Nephron progenitor cell (in vitro differentiated cells): ENCODE measurements at places on chromosomes 16 and 17.

GRCh38 chr16:55019419-55020131 lies 88.9 kb downstream of the IRX5 start:
- DNase-seq: no peak

DNA sequence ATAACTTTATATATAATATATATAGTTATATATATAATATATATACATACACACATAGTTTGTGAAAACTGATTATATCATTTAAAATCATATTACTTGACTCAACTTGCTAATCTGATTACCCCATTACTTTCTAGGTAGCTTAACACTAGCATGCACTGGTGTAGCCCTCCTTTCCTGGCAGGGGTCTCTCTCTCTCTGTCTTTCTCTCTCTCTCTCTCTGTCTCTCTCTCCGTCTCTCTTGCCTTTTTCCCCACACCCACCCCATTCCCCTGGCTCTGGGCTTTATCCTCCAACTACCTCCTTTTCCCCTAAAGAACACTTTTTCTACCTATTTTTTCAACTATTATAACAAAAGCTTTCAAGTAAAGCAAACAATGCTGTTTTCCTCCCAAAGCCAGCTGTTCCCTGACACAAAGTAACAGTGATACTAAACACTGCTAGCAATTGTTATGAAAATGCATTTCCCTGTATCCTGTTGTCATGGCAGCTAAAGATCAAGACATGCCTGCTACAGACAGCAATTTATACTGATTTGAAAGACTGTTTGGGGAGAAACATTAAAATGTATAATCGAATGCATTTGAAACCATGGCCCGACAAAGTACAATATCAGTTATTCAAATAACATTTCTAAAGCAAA lies 89.4 kb downstream of the CHD9NB start:
- no peak for DNase-seq

DNA sequence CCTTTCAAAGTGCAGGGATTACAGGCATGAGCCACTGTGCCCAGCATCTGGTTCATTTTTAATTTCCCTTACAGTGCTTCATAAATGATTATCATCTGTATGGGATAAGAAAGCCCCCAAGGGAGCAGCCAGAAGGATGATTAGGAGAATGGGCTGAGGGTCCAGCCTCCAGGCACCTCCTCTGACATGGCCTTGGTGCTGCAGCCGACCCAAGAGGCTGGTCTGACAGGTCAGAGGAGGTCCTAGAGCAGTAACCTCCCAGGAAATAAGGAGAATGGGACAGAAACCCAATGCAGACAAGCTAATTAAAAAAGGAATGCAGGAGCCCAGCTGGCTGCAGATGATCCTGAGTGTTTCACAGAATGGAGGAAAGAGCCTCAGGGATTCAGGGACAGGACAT lies 29.0 kb downstream of the MRC2 start:
- no peak for DNase-seq

- DNase-seq: peak; percentile 45
Measured at GRCh38 chr16:86975445-86975844, 341.7 kb downstream of the C16orf95 start.

DNA sequence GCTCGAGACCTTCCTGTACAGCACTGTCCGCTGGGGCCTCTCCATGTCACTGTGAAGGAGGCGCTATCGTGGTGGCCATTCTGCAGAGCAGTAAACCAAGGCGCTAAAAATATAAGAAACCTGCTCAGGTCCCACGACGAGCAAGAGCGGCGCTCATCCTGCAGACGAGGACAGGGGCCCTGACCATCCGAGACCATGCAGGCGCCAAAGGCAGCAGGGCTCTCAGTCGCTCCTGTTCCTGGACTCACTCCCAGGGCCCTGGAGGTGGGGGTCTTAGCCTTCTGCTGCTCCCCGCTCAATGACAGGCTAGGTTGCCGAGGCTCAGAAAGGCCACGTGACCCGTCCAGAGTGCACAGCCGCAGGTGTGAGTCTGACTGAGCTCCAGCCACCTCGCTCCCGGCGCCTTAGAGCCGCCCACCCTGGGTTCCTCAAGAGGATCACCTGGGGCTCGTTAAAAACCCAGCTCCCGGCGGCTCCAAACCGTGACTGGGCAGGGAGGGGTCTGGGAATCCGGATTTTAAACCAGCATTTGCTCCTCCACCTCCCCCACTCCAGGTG lies 509 bp upstream of the ATP2C2 start:
- DNase-seq: no peak

- DNase-seq: peak; percentile 88
Measured at GRCh38 chr17:8118769-8119580, 661 bp upstream of the ALOXE3 start.

- DNase-seq: peak; percentile 35
Measured at GRCh38 chr17:78374631-78375274, 3.7 kb upstream of the PGS1 start.

DNA sequence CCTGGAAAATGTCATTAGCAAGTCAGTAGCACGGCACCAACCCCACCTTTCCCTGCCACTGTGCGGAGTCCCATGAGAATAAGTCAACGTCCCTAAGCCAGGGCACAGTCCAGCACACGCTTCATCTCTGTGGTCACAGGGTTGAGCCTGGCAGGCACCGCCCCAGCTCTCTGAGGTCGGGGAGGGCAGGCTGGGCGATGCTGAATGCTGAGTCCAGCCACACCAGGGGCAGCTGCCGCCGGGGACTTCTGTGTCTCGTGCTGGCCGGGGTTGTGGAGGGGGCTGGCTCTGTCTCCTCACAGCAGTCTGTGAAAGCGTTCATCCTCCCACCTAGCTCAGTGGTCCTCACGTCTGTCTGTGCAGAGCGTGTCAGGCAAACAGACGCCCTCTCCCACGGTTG lies 53.2 kb downstream of the BANP start:
- DNase-seq: no peak

- DNase-seq: no peak
Measured at GRCh38 chr16:14070555-14070876, 603 bp upstream of the MRTFB start.

DNA sequence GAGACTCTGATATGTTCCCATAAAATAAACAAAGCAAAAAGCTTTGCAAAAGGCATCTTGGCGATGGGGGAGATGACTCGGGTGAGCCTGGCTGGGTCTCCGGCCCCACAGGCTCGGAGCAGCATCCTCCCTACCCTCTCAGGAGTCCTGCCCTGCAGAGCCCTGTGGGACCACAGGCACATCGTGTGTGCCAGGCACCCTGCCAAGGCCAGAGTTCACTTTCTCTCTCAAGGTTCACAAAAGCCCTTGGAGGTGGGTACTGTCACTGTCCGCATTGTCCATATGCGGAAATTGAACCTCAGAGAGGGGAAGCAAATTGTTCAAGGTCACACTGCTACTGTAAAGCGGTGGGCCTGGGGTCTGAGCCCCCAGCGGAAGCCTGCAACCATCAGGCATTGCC lies 48.5 kb downstream of the CRISPLD2 start:
- DNase-seq: no peak

DNA sequence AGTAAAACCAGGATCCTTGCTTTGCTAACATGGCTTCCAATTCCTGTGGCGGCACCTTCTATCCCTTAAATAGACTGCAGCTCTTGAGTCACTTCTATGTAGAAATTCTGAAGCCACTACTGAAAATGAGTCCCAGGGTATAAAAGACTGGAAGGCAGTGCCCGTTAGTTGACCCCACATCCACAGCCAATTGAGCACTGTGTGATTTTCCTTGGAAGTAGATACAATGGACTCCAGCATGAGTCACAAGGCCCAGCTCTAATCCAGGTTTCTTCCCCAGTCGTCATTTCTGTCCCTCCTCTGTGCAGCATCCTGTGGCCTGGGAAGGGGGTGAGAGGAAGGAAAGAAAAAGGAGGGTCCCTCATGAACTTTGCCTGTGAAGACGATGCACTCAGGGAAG lies 69.5 kb downstream of the HLF start:
- DNase-seq: no peak

- no peak for DNase-seq
Measured at GRCh38 chr16:56912746-56913708, 18.9 kb upstream of the HERPUD1 start.

DNA sequence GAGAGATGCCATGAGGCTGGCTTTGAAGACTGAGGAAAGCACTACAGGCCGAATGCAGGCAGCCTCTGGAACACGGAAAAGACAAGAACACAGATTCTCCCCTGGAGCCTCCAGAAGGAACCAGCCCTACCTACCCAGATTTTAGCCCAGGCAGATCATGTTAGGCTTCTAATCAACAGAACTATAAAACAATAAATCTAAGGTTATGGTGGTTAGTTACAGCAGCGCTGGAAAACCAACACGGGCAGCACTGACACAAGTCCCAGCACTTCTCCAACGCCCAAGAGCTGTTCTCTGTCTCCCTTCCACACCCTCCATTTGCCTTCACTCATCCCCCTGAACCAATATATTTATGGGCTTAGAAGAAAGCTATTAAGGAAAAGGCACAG lies 7.5 kb downstream of the ANKRD11 start:
- DNase-seq: no peak

- no peak for DNase-seq
Measured at GRCh38 chr16:73122604-73123391, 74.9 kb upstream of the ZFHX3 start.

DNA sequence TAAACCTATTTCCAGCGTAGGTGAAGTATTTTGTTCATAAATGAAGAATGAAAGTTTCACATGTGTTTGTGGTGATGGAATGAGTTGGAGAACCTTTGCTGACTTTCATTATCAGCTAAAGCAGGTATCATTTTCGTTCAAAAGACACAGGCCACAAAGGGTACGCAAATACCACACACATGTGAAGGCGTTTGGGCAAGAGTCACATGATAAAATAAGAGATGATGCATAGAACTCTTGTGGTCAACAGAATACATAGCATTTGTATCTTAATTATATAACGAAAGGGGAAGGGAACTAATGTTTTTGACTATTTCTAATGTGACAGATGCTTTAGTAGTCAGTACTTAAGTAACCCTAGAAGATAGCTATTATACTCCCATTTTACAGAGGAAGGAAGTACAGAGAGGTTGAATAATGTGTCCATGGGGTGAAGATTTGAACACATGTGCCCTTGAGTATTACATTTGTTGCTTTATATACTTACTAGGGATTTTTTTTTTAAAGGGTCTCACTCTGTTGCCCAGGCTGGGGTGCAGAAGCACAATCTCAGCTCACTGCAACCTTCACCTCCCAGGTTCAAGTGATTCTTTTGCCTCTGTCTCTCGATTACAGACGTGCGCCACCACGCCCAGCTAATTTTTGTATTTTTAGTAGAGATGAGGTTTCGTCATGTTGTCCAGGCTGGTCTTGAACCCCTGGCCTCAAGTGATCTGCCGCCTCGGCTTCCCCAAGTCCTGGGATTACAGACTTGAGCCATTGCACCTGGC lies 4.8 kb downstream of the RPA1 start:
- no peak for DNase-seq

GRCh38 chr17:51611585-51611984 lies 351.2 kb downstream of the UTP18 start:
- no peak for DNase-seq
